Stimulated activated CD8-positive, alpha-beta memory T cell treated with anti-CD3 and anti-CD28 coated beads, Interleukin-7, amount 100 ng/mL, for 1 hour (primary cell): ENCODE measurements at places on chromosomes 7 and 10.

- no peak for DNase-seq
These were observed 184.4 kb downstream of the WNT2 start for GRCh38 chr7:117138495-117138894.

- DNase-seq: no peak
These were observed 174.2 kb downstream of the KIAA1217 start for GRCh38 chr10:24382979-24383663.

DNA sequence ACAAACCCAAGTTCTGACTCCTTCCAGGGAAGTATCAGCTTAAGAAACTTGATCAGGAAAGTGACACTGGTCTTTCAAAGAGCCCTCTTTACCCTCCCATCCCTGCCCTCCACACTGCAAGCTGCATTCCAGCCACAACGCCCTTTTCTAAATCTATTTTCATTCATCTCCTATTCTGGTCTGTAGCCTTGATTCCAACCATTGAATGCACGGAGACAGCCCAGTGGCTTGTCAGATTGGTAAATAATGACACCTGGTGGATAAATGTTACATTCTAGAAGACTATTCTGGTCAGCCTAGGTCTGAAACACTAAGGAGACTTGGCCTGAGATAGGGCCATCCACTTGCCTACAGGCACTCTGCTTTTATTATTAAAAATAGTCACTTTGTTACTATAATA lies 20.9 kb downstream of the MORN4 start:
- no peak for DNase-seq

DNA sequence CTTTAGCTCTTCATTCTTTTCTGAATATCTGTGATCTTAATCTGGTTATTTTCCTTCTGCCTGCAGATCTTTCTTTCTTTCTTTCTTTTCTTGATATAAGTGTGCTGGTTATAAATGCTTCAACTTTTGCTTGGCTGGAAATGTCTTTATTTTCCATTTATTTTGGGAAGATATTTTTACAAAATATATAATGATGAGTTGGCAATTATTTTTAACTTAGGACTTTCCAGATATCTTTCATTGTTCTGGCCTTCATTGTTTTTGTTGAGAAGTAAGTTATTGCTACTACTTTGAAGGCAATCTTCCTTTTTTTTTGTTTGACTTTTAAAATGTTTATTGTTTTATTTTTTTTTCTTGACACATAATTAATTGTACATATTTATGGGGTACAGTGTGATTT lies 75.3 kb downstream of the ZNF503 start:
- no peak for DNase-seq

DNA sequence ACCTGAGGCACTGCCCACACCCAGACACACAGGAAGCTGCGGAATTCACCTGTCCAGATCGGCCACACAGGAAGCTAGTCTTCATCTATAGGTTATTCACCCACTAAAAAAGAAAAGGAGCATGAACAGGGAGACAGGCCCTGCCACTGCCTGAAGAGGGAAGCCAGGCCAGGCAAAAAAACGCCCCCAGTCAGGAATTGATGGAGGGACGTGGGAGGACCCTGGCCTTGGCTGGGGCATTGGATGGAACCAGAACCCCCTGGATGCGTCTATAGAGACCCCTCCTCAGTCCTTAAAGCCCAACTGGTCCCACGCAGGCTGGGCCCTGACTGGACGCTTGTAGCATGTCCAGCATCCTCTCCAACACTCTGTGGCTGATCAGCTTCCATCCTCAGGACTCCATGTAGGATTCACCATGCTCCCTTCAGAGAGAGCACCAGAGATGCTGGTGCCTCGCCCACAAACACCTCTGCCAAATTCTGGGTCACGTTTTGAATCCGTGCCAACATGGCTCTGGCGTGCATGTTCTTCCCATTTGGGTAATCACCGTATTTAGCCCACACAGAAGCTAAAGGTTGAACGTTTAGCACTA lies 259.3 kb upstream of the TCERG1L start:
- no peak for DNase-seq

GRCh38 chr10:126155528-126155927 lies 232.7 kb downstream of the ADAM12 start:
- DNase-seq: no peak

GRCh38 chr7:2688409-2689342 lies 674 bp downstream of the AMZ1 start:
- DNase-seq: no peak
